ENCODE measurements at places on chromosomes 7 and 10.

GRCh38 chr10:103145046-103145445 lies 48.0 kb downstream of the NT5C2 start:
- no peak for DNase-seq

GRCh38 chr10:29881336-29881771 lies 178.0 kb downstream of the JCAD start:
- no peak for DNase-seq

GRCh38 chr7:35908331-35909216 lies 107.7 kb downstream of the SEPTIN7 start:
- DNase-seq, result no peak

DNA sequence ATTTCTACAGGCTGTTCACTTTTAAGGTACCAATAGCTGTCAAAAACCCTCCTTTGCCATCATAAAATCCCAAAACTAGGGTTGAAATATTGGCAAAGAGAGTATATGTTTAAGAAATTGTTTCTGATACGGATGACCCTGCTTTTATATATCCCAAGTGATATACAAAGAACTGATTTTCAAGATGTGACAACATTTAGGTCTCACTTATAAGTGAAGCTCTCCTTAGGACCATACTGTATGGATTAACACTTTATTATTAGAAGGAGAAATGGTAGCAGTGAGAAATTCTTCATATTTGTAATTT lies 11.0 kb upstream of the CRPPA start:
- no peak for DNase-seq

DNA sequence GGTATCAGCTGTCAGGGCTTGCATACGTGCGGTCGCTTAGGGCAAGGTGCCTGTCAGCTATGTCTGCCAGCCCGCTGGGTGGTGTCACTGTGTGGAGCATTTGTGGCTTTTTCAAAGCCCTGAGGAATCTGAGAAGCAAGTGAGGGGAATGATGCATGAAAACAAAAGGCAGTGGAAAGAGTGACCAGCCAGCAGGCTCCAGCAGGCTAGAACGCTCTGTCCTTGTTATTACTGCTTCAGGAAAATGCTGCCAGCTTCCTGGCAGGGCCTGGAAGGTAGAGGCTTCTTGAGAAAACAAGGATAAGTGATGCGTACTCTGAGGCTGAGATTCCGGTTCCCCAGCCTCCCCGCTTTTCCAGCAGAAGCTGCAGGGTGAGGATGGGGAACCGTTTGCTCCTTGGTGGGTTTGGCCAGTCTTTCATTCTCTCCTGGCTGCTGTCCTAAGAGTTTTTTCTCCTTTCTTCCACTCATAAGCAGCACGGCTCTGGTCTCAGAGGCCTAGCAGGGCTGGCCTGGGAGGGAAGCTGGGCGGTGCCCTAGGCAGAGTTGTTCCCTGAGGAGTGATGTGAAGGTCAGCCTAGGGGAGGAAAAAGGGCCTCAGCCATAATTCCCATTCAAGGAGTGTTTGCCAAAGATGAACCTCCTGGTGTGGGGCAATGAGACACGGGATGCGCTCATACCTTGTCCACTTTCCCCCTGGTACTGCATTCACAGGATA lies 42.8 kb upstream of the MKLN1 start:
- no peak for DNase-seq

GRCh38 chr10:97185326-97186058 lies at the start of gene SLIT1:
SLIT1 (minus strand) TSS chr10:97185959; CDS start chr10:97185674, 285 bp downstream.
- no peak for DNase-seq

GRCh38 chr10:110457851-110458250 lies 39.9 kb upstream of the DUSP5 start:
- no peak for DNase-seq

- DNase-seq, result peak; percentile 86
Observed at GRCh38 chr10:92575961-92576360, 2.1 kb upstream of the IDE start.

DNA sequence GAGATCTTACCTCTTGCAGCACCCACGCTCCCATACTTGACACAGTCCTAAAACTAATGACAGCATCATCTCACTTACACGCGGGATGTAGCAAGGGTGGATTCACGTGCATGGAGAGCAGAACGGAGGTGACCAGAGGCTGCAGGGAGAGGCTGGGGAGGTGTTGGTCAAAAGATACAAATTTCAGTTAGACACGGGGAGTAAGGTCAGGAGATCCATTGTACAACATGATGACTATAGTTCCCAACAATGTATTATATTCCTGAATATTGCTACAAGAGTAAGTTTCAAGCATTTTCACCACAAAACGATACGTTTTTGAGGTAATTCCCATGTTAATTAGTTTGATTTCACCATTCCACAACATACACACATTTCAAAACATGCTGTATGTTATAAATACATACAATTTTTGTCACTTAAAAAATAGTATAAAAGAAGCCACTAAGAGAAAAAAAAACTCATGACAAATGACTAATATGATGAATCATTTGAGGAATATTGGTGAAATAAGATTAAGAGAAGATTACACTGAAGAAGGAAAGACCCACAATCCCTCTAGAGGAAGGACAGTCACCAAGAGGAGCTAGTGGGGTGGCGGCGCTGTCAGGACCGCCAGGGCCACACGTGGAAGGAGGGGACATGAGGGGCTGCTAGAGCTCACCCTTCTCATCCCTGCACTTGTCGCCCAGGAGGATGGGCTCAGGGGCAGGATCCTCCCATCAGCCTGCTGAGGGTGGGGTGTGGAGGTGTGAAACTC lies 49.4 kb upstream of the EGFR start:
- no peak for DNase-seq

Measured in CD14-positive monocyte (primary cell).